RPMI8226 (cell line): ENCODE measurements at places on chromosomes 3 and 15.

- DNase-seq, result no peak
Measured at GRCh38 chr3:116211901-116212300, 233.4 kb downstream of the LSAMP start.

- no peak for DNase-seq
Measured at GRCh38 chr15:78167227-78167888, 18.2 kb downstream of the IDH3A start.

DNA sequence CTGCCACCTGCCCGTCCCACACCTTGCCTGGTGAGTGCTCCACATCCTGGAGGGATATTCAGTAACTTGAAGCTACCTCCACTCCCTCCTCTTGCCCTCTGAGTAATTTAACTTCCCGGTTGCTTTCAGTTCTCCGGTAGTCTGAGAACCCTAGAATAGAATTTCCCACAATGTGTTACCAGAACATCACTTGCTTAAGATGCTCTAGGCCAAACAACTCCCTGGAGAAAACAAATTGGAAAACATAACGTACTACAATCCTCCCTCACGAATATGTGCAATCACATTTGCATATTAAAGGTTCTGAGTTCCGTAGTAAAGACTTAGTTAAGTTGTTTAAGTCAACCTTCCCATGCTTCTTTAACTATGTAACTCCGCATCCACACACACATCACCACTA is 44.8 kb downstream of the SLCO2A1 start:
- DNase-seq, result no peak

DNA sequence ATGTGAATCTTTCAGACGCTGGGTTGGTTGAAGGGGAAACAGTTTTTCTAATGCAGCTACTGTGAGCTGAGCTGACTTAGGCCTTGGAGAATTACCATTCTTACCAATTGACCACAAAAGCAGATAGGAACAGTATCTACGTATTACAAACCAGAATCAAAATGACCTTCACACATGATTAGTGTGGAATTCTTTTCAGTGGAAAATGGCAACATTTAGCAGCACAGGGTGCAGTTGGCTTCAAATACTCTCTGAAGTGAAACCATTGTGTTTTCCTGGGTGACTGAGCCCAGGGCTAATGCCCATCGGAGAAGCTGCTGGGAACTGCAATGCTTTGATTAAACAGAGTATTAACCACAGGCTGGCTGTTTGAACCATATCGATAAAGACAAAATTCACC is 40.2 kb upstream of the GOLGA8J start:
- no peak for DNase-seq

DNA sequence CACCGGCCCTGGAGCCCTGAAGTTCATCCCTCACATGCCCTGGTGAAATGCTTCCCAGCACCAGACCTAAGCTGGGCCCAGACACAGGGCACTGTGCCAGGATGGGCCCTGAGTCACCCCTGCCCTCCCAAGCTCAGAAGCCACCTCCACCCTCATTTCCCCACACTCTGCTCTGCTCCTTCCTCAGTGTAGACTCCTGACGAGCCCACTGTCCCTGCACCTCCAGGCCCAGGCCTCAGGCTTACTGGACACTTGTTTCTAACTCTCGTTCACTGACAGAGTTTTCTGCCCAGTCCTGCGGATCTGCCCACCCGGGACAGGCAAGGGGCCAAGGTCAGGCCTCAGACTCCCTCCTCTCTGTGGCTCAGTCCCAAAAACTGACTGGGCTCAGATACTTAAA is 112.6 kb upstream of the RNF7 start:
- DNase-seq, result no peak

DNA sequence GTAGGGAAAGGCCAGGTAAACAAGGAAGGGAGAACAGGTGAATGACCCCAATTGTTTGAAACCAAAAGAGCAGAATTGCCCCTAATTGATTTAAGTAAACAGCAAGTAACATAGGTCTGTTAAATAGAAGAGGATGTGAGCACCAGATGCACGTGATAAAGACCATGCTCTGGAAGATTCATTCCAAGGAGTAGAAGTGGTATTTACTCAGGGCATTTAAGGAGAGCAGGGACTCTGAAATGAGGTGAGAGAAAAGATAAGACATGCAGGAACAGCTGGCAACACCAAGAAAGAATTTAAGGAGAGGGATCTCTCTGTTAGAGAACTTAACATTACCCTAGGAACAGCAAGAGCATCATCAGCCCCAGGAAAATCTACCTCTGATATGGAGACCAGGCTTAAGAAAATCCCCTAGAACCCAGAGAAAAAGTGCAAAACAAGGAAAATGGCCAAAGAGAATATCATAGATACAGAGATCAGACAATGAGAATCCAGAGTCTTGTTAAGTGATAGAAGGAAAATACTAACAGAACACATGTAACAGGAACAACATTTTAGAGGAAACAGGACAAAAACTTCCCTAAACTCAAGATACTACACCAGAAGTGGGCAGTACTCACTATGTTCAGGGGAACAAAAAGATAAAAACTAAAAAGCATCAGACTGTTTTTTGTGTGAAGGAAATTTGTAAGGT is 6.4 kb downstream of the NUDT16 start:
- DNase-seq, result no peak

DNA sequence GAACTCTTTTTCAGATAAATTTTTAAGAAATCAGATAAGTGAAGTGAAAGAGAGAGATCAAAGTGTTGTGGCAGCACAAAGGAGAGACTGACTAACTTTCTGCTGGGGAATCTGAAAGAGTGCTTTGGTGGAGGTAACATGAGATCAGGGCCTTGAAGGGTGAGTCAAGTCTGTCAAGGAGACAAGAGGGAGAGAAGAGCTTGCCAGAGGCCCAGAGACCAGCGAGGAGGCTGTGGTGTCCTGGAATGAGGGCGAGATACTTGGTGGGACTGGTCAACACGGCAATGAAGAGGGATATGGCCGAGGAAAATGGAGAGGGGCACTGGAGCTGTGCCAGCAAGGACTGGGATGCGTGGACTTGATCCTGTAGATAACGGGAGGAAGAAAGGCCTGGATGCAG is 4.6 kb downstream of the TADA3 start:
- DNase-seq, result no peak

GRCh38 chr15:48695088-48695826 is 49.7 kb upstream of the FBN1 start:
- DNase-seq, result no peak

GRCh38 chr3:15044326-15044725 is 20.8 kb downstream of the MRPS25 start:
- DNase-seq, result no peak
